Tibial nerve (tissue), 4 donors: ENCODE measurements at places on chromosomes 4 and X. TPM values are rescaled to one million over a fixed set of nuclear protein-coding genes. Genes with fewer than 3 reads are reported as not detected.

Gene BEND4
- 0.98 TPM for total RNA-seq

Gene FAM133A
- total RNA-seq = not detected

Gene SMIM10
- total RNA-seq = 16.8 TPM

Gene CPZ
- total RNA-seq = 11.7 TPM

Gene MID1
- total RNA-seq = 6.7 TPM

Gene HTR2C
- total RNA-seq = not detected

Gene LPAR4
- total RNA-seq = 0.20 TPM

Gene FRG2
- not detected for total RNA-seq

Gene ANXA10
- not detected for total RNA-seq

Gene HELT
- not detected for total RNA-seq

Gene UCP1
- not detected for total RNA-seq

Gene SLC30A9
- 64.1 TPM for total RNA-seq

Gene RHOH
- total RNA-seq = 1.0 TPM

Gene ZNF595
- total RNA-seq = 36.7 TPM

Gene GRSF1
- total RNA-seq = 33.3 TPM

Gene MAD2L1
- total RNA-seq = 2.4 TPM

Gene VSIG1
- total RNA-seq = not detected

Gene TEX13B
- total RNA-seq = not detected

Gene IL15
- total RNA-seq = 6.1 TPM

Gene TLR3
- total RNA-seq = 7.1 TPM

Gene ARR3
- total RNA-seq = not detected

Gene RPGR
- total RNA-seq = 72.6 TPM

Gene UGT2B10
- not detected for total RNA-seq

Gene NR3C2
- total RNA-seq = 15.0 TPM

Gene AWAT2
- total RNA-seq = not detected

Gene TLR7
- total RNA-seq = 0.66 TPM

Gene AFF2
- 15.3 TPM for total RNA-seq

Gene NUP62CL
- total RNA-seq = not detected
